ENCODE measurements at places on chromosomes 12 and 14.

GRCh38 chr12:27143256-27144069 is 61.1 kb upstream of the C12orf71 start:
- DNase-seq = no peak

DNA sequence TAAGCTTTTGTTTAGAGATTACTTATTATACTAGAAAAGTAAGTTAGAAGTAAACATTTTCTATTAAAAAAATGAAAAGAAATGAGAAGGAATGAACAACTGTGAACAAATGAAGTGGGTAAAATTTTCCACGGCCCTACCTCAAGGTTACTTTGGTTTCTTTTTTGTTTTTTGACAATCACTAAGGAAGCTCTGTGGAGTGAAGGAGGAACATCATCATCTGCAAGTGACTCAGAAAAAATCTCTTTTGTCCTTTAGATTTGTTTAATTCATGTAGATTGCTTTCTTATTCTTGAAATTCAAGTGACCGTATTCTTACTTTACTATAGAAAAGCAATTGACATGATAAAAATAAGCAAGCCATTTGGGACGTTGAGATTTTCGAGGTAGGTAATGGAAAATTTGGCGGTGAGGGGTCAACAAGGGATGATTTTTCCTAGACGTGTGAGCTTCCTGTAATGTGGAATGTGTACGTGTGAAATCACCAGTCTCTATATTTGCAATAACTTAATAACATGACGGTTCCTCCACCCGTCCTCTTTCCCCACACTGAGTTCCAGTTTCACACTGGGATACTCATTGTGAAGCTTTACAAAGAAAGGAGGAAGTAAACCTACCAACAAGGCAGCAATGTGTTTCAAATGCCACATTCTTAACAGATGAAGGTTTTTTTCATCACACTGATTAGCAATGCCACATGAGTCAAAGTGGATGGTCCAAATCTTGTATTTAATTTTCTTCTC is 62.3 kb upstream of the EGLN3 start:
- DNase-seq = no peak

DNA sequence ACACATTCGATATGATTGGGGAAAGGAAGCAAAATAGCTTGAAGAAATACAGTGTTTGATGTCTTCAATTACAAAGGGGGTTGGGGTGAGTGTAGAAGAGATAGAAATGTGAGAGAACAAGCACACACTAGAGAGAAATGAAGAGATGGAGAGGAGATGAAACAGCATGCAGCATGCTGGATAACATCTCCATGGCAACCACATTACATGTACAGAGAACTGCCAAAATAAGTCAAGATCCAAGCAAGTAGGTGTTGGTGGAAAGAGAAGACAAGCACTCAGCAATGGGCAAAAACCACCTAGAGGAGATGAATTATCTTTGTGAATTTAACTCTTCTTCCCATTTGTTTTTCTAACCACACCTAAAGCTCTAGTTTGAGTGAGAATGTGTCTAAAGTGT is 289.8 kb downstream of the GRIN2B start:
- no peak for DNase-seq

DNA sequence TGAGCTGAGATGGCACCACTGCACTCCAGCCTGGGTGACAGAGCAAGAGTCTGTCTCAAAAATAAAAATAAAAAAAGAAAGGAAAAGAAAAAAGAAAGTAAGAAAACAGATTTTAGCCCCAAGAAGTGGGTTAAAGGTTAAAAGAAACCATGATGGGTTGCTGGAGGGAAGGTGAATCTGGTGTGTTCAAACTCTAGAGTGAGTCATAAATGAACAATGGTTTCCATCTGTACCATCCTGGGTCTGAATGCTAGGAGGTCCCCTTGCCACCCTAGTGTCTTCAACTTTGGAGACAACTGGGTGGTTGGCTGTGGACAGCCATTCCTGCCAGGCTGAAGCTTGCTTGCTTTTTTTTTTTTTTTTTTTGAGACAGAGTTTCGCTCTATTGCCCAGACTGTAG is 1.6 kb upstream of the RPS26 start:
- no peak for DNase-seq

- no peak for DNase-seq
Measured at GRCh38 chr12:21989819-21990412, 48.7 kb upstream of the ABCC9 start.

DNA sequence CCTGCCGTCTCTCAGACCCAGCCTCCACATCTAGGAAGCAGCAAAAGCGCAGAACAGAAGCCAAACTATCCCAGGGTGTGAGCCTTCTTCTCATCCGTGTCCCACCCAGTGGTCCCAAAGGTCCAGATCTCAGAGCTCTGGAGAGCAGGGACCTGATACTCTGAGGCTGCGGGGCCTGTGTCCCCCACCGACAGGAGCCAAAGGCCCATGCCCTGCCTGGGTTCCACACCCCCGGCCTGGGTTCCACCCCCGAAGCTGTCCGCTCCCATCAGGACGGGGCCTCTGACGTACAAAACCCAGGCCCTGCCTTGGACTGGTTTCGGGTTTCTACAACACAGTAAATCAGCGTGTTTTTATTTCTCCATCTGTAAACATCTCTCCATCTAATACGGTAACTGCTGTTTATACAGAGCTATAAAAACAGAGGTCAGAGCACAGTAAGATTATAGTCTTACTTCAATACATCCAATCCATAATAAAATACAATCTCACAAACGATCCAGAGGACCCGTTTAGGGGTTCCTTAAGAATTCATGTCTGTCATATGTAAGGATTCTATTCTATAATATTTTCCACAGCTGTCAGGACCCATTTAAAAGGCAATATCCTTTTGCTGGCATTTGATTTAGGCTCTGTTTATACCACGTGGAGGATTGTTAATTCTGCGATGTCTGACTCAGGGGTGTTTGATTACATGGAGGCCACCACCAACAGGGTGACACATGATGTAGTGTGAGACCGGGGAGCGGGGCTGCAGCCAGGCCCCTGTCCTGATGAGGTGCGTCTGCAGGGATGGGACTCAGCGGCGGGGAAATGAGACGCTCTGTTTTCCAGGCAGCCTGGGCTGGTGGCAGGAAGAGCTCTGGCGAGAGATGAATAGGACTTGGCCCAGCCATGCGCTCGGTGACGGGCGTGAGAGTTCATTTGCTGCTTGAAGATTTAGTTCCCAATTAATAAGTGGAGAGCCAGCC is 110.3 kb downstream of the DICER1 start:
- DNase-seq = no peak

DNA sequence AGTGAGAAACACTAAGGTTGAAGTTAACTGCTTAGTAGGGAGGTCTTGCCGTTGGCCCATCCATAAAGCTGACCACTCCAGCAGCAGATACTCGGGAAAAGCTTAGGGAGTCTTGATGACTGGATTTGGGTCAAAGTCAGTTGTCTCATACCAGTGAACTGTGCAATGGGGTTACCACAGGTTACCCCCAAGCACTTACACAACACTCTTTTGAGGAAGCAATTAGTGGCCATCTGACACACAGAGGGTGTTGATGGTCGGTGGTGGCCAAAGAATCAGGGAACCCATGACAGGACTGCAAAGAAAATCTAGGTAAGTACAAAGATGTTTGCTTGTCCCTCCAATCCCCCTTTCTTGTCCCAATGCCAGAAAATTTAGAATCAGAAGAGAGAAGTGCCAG is 410.2 kb downstream of the APAF1 start:
- no peak for DNase-seq

DNA sequence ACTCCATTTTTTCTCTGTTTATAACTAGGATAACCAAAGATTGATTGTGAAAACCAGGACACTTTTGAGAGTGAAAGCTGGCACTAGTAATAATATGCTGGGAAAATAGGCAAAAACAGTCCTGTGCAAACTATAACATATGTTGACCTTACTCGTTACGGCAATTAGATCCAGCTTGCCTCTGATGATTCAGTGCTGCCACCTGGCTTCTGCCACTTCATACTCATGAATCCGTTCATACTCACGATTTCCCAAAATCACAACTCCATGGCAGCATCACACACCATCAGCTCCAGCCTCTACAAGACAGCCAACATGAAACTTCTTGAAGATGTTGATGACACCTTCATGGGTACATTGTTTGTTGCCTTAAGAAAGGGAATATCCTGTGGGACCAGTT is 49.1 kb upstream of the CAND1 start:
- no peak for DNase-seq

DNA sequence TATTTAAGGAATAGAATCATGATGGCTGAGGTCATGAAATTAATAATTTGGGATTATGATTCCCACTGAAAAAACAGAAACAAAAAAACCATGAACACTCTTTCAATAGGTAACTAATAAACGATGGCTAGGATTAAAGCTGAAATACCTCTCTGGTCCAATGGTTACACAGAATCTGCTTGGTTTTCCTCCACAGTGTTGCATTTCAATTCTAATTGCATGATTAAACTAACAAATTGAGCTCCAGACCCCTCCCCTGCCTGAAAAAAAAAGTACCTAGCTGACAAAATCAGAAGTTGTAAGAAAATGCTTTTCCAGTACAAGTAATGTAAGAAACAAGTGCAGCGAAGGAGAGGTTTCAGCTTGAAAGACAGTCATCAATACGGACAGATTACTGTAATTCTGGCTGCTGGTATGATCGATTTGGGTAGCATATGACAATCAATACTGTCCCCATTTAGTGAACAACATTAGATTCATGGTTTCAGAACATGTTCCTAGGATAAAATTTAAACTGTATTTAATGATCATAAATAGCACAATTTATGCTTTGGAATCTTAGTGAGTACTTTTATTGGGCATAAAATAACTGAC is 32.0 kb downstream of the INSM2 start:
- no peak for DNase-seq

DNA sequence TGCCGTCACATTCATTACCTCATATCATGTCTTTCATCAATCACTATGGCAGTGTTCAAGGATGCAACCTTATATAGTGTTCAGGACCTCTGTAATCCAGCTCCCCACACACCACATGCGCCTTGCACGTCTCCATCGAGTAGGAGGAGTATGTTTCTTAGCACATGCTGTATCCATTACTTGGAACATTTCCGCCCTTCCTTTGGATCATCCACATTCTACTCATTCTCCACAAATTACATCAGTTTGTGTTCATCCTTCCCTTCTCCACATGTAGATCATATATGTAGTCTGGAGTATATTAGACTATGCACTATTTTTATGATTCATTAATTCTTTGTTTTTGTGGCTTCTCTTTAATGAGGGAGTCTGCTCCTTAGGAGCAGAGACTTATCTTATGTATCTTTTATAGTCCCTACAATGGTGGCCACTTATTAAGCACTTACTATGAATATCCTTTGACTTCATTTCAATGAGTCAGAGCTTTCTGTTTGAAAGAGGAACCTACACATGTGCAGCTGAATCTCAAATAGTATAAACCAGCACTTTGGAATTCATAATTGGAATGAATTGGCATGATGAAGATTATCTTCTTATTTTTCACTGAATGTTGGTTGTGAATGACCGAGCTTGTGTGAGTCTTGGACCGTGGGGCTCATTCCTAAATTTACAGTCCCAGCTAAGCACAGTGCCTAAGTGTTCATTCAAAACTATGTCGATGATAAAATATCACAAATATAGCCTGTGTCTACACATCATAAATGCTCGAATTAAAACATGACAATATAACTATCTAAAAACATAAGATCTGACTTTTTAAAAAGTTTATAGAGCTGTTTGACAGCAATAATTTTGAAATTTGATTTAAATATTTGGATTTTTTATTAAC is 30.2 kb upstream of the NPAS3 start:
- no peak for DNase-seq

GRCh38 chr12:43277651-43278540 is 274.1 kb downstream of the ADAMTS20 start:
- DNase-seq = no peak

- DNase-seq = no peak
Measured at GRCh38 chr12:15811214-15812127, 22.3 kb upstream of the EPS8 start.

GRCh38 chr12:131505561-131505960 is 205.3 kb upstream of the SFSWAP start:
- no peak for DNase-seq

- DNase-seq = no peak
Measured at GRCh38 chr14:23570806-23571483, 3.4 kb upstream of the AP1G2 start.

DNA sequence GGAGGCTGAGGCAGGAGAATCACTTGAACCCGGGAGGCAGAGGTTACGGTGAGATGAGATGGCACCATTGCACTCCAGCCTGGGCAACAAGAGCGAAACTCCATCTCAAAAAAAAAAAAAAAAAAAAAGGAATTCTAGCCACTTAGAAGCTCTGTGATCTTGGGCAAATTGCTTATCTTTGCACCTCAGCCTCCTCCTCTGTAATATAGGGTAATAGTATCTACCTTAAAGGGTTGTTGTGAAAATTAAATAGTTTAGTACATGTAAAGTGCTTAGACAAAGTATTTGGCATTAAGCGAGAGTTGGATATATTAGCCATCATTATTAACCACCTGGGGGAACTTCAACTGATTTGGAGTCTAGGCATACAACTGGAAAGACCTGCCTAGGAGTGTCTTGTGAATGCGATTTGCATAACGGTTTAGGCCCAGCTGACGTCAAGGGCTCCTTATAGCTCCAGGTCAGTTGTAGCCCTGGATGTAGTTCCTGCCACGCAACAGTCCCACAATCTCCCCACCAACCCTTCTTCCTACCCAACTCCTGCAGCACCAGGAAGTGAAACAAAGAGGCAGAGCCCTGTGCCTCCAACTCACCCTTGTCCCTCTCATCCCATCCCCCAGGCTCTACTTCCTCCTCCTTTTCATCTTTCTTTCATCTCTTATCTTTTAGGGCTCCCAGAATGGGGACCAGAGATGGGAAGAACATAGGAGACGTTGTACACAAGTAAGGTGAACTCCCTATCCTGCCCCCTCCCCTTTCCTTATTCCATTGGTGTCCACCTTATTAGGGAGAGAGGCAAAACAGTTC is 2.1 kb upstream of the IL23A start:
- DNase-seq = no peak

DNA sequence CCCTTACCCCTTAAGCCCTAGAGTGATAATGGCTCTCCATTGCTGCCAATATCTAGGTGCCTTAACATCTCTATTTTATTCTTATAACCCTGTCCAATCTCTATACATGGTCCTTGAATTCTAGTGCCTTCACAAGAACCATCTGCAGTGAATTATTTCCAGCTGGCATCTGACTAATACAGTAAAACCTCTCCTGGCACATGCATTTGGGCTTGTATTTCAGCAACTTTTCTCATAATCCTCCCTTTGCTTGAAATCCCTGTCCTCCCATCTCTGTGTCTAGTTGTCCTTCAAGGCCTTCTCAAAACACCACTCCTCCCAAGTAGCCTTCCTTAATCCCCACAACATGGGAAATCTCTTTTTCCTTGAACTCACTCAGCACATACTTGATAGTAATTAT is 14.2 kb upstream of the HMGA2 start:
- no peak for DNase-seq

- no peak for DNase-seq
Measured at GRCh38 chr12:96208346-96208745, 14.2 kb downstream of the ELK3 start.

Measured in activated T-helper 1 cell treated with anti-CD3 and anti-CD28 coated beads, Interleukin-12 subunit alpha, Interleukin-12 subunit beta, Interleukin-2, Interleukin-4 antibody, amounts not matched to agents 30 ng/mL and 10 ng/mL and 1 ng/mL, durations not matched to agents 14 hours and 24 hours and 36 hours (primary cell).